ENCODE measurements at places on chromosomes 7 and 10.

- DNase-seq, result no peak
Observed at GRCh38 chr7:74025146-74025545, 2.8 kb upstream of the ELN start.

DNA sequence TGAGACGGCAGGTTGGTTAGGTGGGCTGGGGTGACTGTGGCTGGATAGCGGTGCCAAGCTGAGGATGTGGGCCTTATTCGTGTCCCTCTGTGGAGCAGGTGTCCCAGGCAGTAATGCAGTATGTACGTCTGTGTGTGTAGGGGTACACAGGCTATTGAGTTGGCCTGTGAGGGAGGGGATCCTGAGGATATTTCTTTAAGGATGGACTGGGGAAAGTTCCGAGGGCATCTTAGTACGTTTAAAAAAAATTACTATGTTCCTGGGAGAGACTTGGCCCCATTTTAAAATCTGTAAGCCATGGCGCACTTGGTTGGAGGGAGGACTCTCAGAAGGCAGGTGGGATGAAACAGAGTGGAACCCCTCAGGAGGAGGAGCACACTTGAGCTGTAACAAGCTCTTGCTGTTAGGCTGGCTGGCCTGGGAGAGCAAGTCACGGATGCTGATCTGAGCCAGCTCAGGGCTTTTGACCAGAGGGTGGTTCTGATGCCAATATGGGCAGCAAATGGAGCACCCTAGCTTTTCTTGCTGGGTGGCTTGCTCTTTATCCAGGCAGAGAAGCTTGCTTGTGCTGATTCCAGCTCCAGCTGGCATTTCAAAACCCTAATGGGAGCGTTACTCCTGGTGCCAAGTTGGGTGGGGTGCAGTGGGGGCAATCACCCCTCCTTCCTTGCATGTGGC is 765 bp downstream of the WBP1L start:
- no peak for DNase-seq

GRCh38 chr7:13240349-13240748 is 552.9 kb downstream of the ARL4A start:
- DNase-seq, result no peak

- DNase-seq, result no peak
Observed at GRCh38 chr10:76114581-76115001, 683.2 kb downstream of the LRMDA start.

DNA sequence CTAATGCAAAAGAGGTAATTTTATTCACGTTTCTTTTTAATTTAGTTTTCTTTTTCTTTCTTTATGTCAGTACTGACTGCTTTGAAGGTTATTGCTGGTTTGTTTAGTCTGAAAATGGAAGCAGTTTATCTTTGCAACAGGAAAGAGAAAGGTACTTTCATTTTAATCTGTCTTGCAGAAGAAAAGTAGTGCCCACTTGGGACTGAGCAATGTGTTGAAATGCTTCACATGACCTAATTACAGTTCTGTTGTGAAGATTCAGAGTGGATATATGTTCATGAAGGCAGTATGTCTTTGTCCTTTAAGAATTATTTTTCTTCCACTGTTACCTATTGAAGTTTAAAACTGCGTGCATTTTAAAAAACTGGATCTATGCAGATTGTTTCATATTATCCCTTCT is 80.1 kb downstream of the ANKIB1 start:
- no peak for DNase-seq

- no peak for DNase-seq
Observed at GRCh38 chr7:142615508-142615907, 133.8 kb upstream of the PRSS1 start.

DNA sequence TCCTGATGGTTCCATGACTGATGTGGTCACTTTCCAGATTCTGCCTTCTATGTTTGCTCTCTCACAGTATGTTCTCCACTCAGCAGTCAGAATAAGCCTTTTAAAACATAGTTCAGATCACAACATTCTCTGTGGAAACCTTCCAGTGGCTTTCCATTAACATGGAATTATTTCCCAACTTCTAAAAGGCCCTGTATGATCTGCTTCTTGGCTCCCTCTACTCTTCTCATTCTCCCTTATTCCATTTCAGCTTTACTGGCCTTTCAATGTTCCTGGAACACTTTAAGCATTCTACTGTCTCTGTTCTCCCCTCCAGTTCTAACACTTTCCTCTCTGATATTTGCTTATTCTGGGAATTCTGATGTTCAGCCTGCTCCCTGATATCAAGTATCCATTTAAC is 325.6 kb downstream of the THSD7A start:
- DNase-seq, result no peak

DNA sequence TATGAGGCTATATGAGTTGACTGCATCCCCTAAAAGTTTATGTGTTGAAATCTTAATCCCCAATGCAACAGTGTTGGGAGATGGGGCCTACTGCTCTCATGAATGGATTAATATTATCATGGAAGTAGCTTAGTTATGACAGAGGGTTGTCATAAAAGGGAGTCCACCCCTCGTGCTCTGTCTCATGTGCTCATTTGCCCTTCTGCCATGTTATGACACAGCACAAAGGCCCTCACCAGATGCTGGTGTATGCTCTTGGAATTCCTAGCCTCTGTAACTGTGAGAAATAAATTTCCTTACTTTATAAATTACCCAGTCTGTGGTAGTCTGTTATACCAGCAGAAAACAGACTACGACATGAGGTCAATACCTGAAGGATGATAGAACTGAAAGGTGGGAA is 17.6 kb upstream of the PANK1 start:
- DNase-seq, result no peak

Data from cortex of kidney (tissue), 1 donor.